NCI-H1092 (cell line): ENCODE measurements at places on chromosomes 4 and X.

- DNase-seq: no peak
These were observed 43.6 kb upstream of the BMP2K start for GRCh38 chr4:78732332-78733104.

- DNase-seq: no peak
These were observed 24.8 kb downstream of the ARMCX5 start for GRCh38 chrX:102624105-102624504.

GRCh38 chrX:31355206-31355955 lies 283.5 kb upstream of the FTHL17 start:
- no peak for DNase-seq

- DNase-seq: no peak
These were observed 542.8 kb downstream of the GALNTL6 start for GRCh38 chr4:172356016-172356415.

- no peak for DNase-seq
These were observed 54.0 kb upstream of the AMELX start for GRCh38 chrX:11239230-11239629.

GRCh38 chr4:169143335-169143734 lies 127.4 kb downstream of the SH3RF1 start:
- no peak for DNase-seq

DNA sequence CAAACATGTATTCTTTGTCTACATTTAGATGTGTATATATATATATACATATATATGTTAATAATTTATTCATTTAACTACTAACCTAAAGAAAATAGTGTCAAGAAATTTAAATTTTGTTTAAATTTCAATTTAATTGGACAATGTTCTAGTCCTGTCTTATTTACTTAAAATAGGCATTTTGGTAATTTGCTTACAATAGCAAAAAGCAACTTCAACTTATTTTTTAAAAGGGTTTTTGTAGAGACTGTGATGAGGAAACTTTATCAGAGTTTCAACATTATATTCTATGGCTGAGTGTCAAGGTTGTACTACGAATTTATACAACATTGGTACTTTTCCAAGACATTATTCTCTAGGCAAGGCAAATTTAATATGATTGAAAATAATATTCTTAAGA lies 212.0 kb upstream of the ARSJ start:
- no peak for DNase-seq

DNA sequence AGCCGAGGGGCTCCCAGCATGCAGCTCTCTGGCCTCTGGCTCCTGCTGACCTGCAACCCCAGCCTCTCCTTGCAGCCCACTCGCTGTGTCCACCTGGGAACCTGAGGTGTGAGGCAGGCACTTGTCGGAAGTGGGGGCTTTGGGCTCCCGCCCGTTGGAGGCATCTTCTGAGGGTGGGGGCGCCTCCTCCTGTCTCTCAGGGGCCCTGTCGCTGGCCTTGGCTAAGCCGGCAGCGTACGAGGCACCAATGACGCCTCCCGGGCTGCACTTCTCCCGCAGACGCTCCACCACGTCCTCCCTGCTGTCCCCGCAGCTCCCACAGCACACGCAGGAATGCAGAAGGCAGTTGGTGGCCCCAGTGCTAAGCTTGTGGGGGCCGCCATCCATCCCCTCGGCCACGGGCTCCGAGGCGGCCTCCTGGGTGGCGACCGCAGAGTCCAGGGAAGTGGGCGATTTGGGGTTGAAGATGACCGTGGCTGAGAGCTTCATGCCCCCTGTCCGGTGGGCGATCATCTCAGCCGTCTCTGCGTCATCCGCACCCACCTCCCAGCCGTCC lies 42.5 kb upstream of the MXD4 start:
- no peak for DNase-seq

GRCh38 chr4:41471126-41472071 lies 66.6 kb upstream of the LIMCH1 start:
- no peak for DNase-seq

GRCh38 chr4:10099499-10100325 lies 16.9 kb downstream of the WDR1 start:
- DNase-seq: no peak

DNA sequence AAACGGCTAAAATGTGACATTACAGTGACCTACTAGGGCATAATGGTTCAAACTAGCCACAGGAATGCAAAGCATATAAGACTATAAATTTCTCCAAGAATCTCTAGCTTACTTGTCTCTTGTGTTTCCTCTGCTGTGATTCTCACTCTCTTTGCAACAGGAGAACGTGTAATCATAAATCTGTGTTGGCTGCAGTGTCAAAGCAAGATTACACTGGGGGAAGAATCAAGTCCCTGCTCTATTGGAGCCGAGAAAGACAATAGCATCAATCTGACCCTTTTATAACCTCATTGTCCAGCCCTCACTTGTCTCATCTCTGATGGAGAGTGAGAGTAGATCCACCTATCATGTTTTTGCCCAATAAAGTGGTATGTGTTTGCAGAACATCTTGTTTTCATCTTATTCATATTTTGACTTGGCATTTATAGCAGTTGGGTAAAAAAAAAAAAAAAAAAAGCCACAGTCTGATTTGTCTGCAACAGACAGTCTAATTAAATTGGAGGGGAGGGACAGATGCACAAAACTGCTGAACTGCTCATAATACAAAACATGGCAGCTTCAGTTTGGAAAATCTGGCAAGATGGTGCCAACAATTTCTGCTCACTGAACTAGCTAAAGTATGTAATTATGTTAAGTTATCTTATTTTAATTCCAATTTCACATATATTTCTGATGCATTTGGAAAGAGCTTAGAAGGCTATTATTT lies 165.0 kb upstream of the GABRA2 start:
- no peak for DNase-seq

- no peak for DNase-seq
These were observed 39.8 kb downstream of the NPY2R start for GRCh38 chr4:155248002-155248896.

GRCh38 chr4:61380865-61381264 lies 180.7 kb downstream of the ADGRL3 start:
- DNase-seq: peak; percentile 71

GRCh38 chrX:123962006-123962467 lies 531 bp downstream of the STAG2 start:
- DNase-seq: no peak

DNA sequence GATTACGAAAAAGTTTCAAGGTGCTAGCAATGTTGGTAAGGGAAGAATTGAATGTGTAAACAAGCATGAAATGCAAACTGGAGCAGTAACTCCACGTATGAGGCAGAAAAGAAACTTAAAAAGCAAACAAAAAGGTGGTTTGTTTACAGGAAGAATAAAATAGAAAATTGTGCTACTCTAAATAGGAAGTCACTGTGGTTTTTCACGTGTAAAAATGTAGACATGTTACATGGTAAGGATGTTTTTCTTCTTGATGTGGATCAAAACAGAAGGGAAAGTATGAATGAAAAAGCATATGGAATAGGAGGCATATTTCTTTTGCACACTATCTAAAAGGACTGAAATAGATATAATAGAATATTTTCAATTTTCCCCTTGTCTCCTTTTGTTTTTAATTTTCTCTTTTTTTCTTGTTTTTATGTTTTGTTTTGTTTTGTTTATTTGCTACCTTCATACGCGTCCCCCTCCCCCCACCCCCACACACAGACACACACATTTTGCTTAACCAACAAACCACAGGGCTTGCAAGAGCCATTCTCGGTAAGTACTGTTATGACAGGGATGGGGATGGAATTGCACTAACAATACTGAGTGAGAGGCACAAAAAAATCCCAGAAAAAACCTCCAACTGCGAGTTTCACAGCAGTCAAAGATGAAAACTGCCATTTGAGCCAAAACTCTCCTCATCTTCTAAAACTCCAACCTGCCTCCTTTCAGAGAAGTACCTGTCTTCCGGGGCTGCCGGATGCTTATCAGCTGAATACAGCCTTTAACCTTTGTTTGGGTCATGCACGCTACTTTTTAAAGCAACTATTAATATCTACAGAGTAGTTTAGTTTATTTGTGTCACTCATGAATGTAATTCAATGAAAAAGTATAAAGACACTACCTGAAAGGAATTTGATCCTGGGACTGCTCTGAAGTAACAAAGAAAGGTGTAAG lies 135.8 kb downstream of the IL15 start:
- DNase-seq: no peak
